ENCODE measurements at places on chromosomes 7 and 10.

DNA sequence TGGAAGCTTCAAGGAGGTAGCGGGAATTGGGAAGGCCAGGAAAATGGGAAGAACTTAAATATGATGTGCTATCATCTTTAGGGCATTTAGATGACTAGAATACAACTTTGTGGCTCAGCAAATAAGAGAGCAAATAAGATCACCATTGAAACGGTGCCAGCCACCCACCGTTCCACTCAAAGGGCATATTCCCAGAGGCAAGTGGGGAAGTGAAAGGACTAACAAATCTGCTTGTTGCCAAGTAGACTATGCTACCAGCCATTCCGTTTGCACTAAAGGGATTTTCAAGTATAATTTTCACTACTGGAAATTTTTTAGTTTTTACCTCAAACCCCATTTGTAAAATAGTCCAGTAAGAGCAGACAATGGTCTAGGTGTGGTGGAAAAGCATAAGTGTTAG, 4.0 kb upstream of the PPP1R3C start:
- no peak for DNase-seq

DNA sequence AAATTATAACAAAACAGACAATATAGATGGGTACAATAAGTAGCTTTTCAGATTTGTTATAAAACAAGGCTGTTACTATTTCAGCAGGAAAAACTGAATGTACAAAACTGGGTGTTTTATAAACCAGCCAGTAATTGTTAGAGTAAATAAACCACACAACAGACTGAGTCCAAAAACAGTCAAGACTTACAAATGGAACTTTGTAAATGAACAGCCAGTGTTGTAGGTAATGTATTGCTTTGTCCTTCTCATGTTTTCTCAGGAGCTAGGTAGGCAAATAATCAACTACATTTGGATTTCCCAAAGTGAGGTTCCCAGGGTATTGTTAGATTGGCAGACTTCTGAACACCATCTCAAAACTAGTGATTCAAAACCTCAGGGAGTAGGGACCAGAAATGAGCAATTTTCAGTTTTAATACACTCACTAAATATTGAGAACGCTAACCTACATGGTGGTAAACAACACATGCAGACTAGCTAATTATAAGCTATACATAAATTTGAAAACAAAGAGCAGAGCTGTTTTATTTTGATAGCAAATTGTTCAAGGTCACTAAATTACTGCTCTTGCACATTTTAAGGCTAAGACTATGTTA, 36.2 kb downstream of the HERPUD2 start:
- DNase-seq = no peak

- peak; percentile 14 for DNase-seq
These were observed 21.6 kb upstream of the GIMAP8 start for GRCh38 chr7:150428671-150429451.

DNA sequence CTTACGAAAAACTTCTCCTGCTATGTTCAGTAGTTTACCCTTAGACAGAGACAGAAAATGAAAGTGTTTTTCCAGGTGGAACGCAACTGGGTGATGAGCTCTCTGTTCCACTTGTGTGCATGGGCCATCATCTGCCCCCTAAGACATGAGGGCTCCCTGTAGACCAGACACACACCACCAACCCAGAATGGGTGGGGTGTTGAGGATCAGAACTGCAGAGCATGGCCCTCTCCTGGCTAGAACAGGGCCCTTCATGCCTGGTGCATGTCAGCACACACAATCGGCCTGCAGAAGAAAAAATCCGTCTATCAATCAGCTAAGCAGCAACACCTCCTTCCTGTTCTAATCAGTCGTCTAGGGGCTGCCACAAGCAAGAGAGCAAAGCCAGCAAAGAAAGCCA, 186.2 kb upstream of the INHBA start:
- DNase-seq = no peak

DNA sequence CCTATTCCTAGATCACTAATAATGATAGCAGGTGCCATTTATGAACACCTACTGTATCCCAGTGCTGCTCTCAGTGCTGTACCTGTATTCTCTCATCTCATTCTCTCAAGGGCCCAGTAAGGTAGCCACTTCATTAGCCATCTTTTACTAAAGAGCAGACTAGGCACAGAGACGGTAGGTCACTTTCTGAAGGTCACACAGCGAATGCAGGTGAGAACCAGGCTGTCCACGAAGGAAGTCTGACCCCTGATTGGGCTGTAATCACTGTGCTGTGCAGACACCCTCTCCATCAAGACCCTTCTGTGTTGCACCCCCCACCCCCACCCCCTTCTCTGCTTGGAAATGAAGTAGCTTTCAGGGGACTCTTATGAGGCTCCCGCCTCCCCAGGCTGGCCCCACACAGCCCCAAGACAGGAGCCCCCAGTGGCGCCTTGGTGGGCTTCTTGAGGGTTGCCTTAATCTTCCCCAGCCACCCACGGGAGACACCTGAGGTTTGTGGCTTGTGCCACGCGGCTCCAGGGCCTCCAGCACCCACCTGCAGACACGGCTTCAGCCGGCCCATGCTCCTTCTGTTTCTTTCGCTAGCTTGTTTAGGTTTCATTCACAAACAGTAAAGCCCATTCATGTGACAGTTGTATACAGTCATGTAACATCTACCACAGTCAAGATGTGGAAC, 81.7 kb upstream of the FAM20C start:
- DNase-seq = no peak

GRCh38 chr10:60397792-60398191, 8.1 kb upstream of the ANK3 start:
- DNase-seq = no peak

GRCh38 chr7:78420001-78420400, 621.4 kb downstream of the PHTF2 start:
- DNase-seq = no peak

DNA sequence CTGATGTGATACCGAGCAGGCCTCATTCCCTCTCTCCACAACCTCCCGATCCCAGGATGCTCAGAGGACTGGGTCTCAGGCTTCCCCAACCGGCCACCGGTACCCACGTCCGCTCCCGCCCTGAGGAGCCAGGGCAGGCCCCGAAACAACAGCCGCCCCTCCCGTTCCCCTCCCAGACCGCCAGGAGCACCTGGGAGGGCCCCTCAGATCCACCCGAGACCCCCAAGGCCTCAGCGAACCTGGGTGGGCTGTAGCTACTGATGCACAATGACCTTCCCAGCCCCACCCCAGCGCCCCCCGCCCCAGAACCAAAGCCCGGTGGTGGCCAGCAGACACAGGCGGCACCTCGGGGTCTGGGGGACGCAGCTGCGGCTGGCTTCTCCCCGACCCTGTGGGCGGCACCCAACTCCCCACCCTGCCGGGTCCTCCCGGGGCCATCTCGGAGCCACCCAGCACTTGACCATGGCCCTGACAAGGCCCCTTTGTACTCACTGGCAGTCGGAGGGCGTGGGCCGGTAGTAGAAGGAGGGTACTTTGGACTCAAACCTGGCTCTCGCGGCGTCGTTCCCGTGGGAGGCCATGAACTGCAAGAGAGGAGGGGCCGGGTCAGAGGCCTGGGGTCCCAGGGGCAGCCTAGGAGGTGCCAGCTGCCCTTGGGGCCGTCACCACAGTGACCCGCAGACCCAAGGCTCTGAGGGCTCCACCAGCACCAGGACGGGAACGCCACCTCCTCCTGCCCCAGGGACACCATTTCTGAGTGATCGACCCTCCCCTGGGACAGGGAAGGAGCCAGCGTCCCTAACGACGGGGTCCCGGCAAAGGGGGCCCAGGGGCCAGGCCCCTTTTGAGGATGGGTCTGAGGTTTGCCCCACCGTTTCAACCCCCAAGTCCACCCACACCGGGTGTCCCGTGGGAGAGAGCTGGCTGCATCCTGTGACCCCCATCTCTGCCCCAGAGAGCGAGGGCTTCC, 28.1 kb downstream of the ADAP1 start:
- DNase-seq = no peak

DNA sequence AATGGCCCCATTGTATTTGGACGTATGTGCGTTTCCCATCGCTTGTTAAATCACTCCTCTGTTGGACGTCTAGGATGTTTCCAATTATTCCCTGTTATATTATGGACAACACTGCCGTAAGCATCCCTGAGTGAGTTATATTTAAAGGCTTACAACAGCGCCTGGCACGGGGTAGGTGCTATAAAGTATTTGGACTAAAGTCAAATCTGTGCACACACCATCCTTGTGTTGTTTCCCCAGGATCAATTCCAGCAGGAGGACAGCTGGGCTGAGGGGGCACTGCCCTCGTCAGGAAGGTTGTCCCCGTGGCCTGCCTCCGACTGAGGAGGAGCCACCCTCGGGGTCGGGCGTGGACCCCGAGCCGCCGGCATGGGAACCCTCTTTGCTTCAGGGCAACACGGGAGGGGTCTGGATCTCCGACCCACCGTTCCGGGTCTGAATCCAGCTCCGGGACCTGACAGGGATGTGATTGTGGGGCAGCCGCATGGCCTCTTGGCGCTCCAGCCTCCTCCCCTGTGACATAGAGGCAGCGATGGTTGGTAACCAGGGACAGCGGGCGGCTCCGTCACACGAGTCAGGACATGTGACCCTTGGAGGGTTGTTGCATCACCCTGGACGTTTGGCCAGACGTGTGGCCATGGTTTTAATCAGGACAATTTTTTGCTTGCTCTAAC, 1.5 kb upstream of the JAKMIP3 start:
- DNase-seq = no peak

DNA sequence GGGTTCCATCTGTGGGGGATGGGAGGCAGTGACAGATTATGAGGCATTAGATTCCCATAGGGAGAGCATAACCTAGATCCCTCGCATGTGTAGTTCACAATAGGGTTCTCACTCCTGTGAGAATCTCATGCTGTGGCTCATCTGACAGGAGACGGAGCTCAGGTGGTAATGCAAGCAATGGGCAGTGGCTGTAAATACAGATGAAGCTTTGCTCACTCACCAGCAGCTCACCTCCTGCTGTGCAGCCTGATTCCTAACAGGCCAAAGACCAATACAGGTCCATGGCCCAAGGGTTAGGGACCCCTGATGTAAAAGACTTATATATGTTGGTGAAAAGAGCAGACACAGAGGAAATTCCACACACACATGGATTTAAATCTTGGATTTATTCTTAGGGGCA, 370.2 kb downstream of the NRG3 start:
- no peak for DNase-seq

- DNase-seq = peak; percentile 26
These were observed 167.9 kb upstream of the PRSS1 start for GRCh38 chr7:142581341-142581740.

DNA sequence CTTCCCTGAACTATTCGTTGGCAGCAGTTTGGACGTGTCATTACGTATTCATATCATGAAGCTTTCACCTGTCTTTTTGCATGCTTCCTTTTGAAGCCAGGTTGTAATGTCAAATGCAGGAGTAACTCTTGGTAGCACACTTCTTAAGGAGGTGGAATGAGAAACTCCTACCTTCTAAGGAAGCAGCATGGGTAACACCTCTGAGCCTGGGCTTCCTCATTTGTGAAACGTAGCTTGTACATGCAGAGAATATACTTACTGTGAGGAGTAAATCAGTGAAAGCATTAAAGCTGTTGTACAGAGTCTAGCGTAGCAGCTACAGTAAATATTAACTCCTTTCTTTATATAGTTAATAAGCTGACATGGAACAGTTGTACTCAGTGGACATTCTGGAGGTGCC, 21.1 kb downstream of the CUL1 start:
- DNase-seq = no peak

DNA sequence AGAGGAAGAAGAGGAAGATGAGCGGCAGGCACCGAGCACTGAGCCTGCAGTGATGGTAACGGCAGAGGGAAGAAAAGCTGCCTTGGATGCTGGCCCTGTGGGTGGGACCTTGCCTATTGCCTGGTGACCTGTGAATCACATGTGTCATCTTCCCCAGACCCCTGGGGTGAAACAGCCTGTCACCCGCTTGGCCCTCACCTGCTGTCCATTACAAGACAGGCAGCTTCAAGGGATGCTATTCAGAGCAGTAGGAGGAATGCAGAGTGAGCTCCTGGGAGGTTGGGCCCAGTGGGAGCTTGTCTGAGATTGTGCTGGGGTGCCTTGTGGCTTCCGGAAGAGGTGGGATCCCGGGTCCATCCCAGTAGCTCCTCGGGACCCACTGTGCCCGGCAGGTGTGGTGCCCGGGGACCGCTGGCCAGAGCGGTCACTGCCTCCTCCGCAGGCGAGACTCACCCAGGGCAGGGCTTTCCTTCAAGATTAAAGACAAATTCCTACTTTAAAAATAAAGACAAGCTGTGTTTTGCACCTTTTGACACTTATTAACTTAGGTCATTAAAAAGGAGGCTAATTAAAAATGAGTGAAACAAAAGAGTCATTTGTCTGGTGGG, 440.2 kb upstream of the MKI67 start:
- no peak for DNase-seq

GRCh38 chr10:129715805-129716204, 248.3 kb downstream of the EBF3 start:
- no peak for DNase-seq

DNA sequence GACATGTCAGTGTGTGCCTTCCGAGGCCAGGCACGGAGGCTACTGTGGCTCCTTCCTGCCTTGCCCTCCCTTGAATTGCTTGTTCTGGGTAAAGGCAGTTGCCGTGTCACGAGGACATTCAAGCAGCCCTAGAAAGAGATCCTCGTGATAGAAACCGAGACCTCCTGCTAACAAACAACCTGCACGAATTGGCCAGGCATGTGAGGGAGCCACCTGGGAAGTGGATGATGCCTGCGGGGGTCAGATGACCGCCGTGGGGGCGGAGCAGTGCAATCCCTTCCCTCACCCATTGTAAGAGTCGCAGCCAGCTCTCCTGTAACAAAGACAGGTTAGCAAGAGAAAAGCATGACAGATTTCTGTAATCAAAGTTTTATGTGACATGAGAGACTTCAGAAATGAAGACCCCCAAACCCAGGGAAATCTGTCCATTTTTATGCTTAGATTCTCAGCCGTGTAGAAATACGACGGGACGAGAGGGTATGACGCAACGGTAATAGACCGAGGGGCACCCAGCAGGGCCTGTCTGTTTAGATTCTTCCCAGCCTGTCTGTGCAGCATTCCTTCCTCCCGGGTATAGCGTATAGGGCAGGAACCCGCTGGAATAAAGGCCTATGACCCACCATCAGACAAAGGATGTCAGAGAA, 241.7 kb downstream of the GATA3 start:
- DNase-seq = no peak

All from RWPE1 (cell line).